Stomach (tissue), 19 donors: ENCODE measurements at places on chromosomes 4 and X.
A peak's percentile ranks its signal among the peaks of the same experiment; 100 is the strongest.

- no peaks in the 10 kb centered on the region for H3K27me3 ChIP-seq
- no peaks in the 10 kb centered on the region for H3K36me3 ChIP-seq
- H3K4me3 ChIP-seq: no peak overlapping the region
- no peak for DNase-seq
Observed at GRCh38 chr4:126405369-126405982, 1090.7 kb downstream of the FAT4 start.

DNA sequence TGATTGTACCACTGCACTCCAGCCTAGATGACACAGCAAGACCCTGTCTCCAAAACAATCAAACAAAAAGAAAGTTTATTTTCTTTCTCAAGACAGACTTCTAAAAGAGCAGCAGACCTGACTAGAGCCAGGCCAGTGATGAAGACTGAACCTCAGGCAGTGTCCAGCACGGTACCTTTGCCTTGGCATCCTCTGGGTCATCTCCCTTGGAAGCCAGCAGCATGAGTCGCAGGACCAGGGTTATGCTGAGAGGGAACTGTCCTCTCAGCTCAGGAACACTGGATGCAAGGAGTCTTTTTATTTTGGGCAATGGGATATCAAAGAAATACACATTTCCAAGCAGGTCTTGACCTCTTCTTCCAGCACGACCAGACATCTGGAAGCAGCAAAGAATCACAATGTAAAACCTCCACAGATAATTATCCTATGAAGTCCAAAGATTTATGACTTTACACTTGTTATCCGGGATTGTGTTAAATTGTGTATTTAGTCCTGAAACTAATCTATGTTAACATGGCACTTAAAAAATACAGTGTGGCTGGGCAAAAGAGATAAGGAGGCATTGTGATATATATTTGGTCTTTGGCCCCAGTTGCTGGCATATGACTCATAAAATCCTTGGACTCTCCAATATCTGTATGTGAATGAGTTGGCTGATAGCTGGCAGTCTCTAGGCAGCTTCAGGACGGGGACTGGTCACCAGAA is 66.0 kb upstream of the DDX60 start:
- H3K4me1 ChIP-seq: no peaks in the 10 kb centered on the region
- H3K36me3 ChIP-seq: peaks cover 79% of the 10 kb centered on the region
- H3K27ac ChIP-seq: no peak overlapping the region
- H3K4me3 ChIP-seq: no peak overlapping the region
- no peaks in the 10 kb centered on the region for H3K27me3 ChIP-seq
- DNase-seq: peak; percentile 42

GRCh38 chrX:82695066-82695465 is 813.0 kb upstream of the POU3F4 start:
- no peaks in the 10 kb centered on the region for H3K27me3 ChIP-seq
- no peaks in the 10 kb centered on the region for H3K4me1 ChIP-seq
- H3K4me3 ChIP-seq: no peak overlapping the region
- no peak overlapping the region for H3K27ac ChIP-seq

- no peak overlapping the region for H3K4me3 ChIP-seq
- no peak overlapping the region for H3K27ac ChIP-seq
- H3K4me1 ChIP-seq: no peaks in the 10 kb centered on the region
- H3K36me3 ChIP-seq: no peaks in the 10 kb centered on the region
- no peak for DNase-seq
- H3K27me3 ChIP-seq: no peaks in the 10 kb centered on the region
Observed at GRCh38 chr4:128775916-128776315, 33.6 kb upstream of the JADE1 start.

- H3K36me3 ChIP-seq: no peaks in the 10 kb centered on the region
- H3K27ac ChIP-seq: no peak overlapping the region
- no peaks in the 10 kb centered on the region for H3K27me3 ChIP-seq
- peaks cover 10% of the 10 kb centered on the region for H3K4me1 ChIP-seq
Observed at GRCh38 chr4:38368613-38369012, 295.4 kb upstream of the KLF3 start.
